ENCODE measurements at places on chromosomes 2 and 18. TPM values are rescaled to one million over a fixed set of nuclear protein-coding genes. Genes with fewer than 3 reads are reported as not detected.

GRCh38 chr2:12167525-12168317 lies 421.3 kb downstream of the LPIN1 start:
- no peaks in the 10 kb centered on the region for H3K36me3 ChIP-seq
- H3K4me3 ChIP-seq = no peak overlapping the region
- H3K4me1 ChIP-seq = peaks cover 27% of the 10 kb centered on the region
- H3K27me3 ChIP-seq = no peaks in the 10 kb centered on the region
- H3K27ac ChIP-seq = no peak overlapping the region
- no peak for DNase-seq

- no peak overlapping the region for H3K27ac ChIP-seq
- DNase-seq = no peak
- no peaks in the 10 kb centered on the region for H3K4me1 ChIP-seq
- H3K27me3 ChIP-seq = no peaks in the 10 kb centered on the region
- no peak overlapping the region for H3K4me3 ChIP-seq
These were observed 34.3 kb downstream of the NETO1 start for GRCh38 chr18:72833471-72833870.

DNA sequence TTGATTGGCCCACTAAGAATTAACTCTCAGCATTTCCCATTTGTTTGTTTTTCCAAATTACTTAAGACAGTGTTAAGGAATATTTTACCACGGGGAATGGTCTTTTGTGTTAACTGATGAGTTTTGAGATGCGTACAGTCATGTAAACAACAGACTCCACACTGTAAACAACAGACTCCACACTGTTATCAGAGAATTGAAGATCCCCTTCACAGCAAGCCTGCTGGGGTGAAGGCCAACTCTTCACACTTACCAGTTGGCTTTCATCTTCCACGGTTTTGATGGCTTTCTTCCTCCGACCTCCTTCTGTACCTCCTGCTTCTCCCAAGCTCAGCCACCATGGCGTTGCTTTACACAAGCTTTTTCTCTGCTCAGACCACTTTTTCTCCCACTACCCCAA lies 166.8 kb downstream of the TMEM200C start:
- H3K4me3 ChIP-seq = no peak overlapping the region
- peaks cover 6% of the 10 kb centered on the region for H3K27me3 ChIP-seq
- DNase-seq = no peak

Gene DSG4
- not detected for total RNA-seq

Gene BOLL
- total RNA-seq = not detected
